Left ventricle myocardium superior (tissue), 1 donor: ENCODE measurements at places on chromosomes 3 and 15. TPM values are rescaled to one million over a fixed set of nuclear protein-coding genes. Genes with fewer than 3 reads are reported as not detected.

The PPIB gene
- total RNA-seq = 106 TPM

DNA sequence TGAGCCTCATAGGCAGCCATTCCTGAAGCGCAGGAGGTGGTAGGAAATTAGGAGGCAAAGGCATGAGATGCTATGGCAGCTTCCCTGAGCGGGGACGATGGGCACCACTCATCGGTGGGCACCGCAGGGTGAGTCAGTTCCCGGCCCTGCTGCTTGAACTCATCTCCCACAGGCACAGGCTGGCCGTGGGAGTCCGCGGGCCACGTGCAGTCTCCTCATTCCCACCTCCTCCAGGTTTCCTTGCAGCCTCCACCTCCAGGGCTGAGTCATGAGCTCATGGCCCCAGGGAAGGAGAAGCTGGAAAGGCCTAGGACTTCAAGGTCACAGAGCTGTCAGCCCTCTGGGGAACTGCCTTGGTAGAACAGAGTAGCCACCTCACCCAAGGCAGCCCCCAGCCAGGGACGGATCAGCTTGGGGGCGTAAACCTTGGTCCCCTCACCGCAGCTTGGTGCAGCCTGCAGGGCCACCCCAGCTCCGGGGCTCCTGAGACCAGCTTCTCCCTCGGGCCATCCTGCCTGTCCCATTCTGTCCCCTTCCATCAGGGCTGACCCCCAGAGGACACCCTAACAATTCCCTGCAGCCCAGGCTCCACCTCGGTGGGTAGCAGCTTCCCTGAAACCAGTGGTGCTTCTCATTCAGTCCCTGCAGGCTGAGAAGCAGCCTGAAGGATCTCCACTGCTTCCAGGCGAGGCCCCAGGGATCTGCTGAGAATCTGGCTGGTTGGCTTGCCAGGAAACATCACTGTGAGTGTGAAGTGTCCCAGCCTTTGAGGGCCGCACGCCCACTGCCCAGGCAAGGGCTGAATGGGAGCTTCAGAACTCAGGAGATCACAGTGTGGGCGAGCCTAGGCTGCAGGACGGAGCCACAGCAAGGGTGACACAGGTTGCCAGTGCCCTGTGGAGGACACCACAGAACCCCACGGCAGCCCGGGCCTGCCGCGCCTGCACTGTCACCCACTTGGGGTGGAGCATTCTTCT, 150.7 kb upstream of the MEF2A start:
- no peak for DNase-seq

The NECTIN3 gene
- total RNA-seq = 9.1 TPM

DNA sequence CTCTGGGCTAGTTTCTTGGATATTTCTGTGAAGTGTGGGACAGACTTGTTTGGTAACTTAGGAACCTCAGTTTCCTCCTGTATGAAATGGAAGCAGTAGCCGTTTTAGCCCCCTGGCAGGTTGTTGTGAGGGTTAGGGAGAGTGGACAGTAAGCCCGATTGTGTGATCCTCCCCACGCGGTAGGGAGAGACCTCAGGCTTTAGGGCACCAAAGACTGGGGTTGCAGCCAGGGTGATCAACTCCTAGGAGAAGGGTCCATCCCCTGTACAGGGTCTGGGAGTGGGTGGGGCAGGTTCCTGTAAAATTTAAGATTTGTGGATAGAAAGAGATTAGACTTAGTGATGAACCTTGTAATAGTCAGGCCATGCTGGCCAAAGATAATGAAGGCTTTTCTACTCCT, 120.5 kb downstream of the SMAD6 start:
- DNase-seq = no peak

The CLRN1 gene
- not detected for total RNA-seq

DNA sequence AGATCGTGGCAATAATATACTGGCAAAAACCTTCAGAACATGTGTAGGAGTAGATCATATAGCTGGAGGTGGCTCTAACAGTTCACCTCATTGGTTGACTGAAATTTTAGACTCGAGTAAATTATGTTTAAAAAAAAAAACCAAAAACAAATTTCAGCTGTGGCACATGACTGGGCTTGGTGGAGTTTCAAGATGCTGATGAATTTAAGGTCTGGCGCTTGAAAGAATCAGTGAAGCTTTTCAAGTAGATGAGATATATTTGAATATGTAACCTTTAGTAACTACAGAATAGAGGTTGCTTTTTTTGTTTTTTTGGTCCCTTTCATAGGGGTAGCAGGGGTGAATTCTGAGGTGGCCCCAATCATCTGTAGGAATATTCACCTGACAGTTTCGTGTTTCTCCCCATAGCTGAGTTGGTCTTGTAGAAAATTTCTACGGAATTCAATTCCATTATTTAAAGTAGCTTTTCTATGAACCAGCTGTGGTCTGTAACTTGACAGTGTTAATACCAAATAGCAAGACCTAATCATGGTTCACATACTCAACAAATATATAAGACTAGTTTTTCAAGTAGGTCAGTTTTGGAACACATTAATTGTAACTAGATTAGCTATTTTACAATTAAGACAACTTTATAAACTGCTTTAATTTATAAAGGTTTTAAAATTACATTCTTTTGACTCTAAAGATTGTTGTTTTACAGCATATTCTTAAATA, 65.6 kb downstream of the MAP4 start:
- no peak for DNase-seq

The GOLGA8H gene
- not detected for total RNA-seq

- no peak for DNase-seq
These were observed 61.2 kb downstream of the LYSMD4 start for GRCh38 chr15:99671926-99672635.

GRCh38 chr3:79685108-79685507, 82.7 kb downstream of the ROBO1 start:
- DNase-seq = no peak

DNA sequence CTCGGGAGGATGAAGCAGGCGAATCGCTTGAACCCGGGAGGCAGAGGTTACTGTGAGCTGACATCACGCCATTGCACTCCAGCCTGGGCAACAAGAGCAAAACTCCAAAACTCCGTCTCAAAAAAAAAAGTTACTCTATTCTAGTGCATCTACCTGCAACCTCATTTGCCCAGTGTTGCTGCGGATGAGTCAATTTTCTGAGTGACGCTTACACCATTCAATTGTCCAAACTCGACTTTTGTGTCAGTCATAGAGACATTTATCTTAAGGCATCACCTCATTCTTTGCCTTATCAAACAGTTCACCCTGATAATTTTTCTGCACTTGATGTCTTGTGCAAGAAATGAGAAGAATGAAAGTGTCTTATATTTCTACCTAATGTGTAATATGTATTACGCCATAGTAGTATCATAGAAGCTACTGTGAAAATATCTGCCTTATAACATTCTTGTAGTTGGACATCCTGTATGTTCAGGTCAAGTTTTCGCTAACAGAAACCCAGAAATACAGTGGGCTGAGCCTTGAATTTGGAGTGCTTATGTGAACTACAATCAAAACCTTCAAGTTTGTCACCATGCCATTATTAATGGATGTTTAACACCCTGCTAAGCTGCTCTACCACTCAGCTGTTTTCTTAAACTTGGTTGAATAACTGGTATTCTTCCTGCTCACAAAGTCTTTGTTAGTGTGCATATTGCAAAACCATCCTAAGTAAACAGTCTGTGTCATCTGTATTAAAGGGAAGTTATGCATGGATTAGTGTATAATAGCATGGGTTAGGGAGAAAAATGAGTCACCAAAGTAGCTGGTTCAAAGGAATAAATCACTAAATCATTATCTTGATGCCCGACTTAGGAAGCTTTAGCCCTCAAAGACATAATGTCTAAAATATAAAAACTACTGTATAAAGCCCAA, 531.0 kb upstream of the NR2F2 start:
- no peak for DNase-seq

- no peak for DNase-seq
These were observed 61.1 kb upstream of the GATA2 start for GRCh38 chr3:128554100-128554464.

DNA sequence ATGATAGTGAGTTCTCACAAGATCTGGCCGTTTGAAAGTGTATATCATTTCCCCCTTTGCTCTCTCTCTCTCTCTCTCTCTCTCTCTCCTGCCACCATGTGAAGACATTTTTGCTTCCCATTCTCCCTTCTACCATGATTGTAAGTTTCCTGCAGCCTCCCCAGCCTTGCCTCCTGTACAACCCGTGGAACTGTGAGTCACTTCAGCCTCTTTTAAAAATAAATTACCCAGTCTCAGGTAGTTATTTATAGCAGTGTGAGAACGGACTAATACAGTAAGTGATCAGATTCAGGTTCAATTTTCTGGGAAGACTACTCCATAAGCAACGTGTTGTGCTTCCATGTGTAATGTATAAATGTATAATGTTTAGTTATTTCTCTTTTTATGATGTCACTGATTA, 29.2 kb downstream of the CADPS start:
- no peak for DNase-seq

- DNase-seq = no peak
These were observed 493.1 kb downstream of the SHQ1 start for GRCh38 chr3:72355168-72355567.

- no peak for DNase-seq
These were observed 12.6 kb downstream of the PPARG start for GRCh38 chr3:12301513-12301912.
